Thyroid gland (tissue), 4 donors: ENCODE measurements at places on chromosomes 2 and 18. TPM values are rescaled to one million over a fixed set of nuclear protein-coding genes. Genes with fewer than 3 reads are reported as not detected.
A peak's percentile ranks its signal among the peaks of the same experiment; 100 is the strongest.

CCBE1 gene
- 1.2 TPM for total RNA-seq

GRCh38 chr2:134231301-134231964 is 22.4 kb upstream of the MGAT5 start:
- no peak for DNase-seq

FAM124B gene
- 1.1 TPM for total RNA-seq

DNA sequence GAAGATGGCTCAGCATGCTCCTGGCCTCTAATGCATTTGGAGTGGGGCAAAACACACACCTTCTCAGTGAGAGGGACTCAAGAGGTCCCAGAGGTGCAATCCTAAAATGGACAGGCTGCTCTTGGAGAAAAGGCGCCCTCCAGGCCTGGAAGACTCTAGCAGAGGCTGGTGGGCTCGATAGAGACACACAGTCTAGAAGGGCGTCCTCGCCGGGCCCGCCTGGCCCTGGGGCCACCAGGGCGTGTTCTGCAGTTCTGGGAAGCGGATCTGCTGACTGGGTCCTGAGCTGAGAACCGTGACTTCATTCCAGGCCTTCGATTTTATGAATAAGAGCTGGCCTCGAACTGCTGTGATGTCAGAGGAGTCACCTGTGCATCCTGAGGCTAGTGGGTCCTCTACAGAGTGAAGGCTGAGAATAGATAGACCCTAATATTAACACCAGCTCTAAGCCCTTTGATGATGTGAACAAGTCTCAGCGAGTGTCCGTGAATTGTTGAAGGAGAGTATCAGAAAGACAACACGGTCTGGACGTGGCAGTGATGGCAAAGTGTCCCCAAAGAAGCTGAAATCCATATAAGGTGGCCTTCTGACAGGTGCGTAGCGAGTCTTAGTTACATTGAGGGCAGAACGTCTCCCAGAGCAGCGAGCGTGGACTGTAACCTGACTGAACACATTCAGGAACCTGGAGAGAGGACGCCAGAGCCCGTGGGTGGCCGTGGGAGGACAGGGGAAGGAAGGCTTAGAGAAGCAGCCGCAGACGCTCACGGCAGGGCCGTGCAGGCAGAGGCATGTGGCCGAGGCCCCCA is 136.9 kb downstream of the PTGR3 start:
- DNase-seq = no peak

DNA sequence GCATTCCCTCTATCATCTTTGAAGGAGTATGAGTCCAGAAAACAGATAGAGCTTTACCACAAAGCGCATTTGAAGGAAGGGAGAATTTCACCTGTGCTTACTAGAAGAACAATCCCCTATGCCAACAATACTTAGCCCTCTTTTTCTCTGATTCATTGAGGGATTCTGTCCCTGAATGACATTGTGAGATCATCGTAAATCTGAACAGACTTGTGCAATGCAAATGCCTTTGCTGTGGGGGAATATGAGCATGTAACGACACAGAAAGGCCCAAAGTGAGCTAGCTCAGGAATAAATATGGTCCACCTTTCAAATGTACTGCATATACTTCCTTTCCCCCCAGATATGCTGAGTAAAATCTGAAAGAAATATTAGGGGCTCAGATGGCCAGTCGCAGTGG is 67.6 kb downstream of the SCN1A start:
- DNase-seq = no peak

- peak; percentile 25 for DNase-seq
These were observed 16.0 kb downstream of the PDCD1 start for GRCh38 chr2:241842620-241843211.

- no peak for DNase-seq
These were observed 22.8 kb downstream of the SPTBN1 start for GRCh38 chr2:54478899-54479298.

GRCh38 chr2:64063924-64064331 is 44.7 kb upstream of the VPS54 start:
- DNase-seq = no peak

DNA sequence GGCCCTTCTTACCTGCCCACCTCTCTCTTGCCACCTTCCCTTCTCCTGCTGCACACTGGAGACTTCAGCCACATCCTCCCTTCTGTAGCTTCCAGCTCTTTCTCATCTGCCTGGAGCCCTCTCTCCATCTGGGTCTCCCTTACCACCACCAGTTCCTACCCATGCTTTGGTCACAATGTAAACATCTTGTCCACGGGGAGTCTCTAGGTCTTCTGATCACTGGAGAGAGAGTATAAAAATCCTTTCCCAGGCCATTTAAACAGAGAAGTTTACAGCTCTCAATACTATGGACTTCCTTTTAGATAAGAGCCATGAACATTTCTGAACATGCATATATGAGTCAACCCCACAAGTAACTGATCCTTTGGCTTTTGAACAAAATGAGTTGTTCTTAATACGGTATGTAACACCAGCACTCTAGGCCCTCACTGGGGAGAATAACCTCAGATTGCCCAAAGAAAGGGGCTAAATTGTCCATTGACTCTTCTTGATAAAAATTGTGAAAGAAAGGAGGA is 5.8 kb downstream of the ARHGAP25 start:
- no peak for DNase-seq

GRCh38 chr2:112798979-112799975 is 15.0 kb upstream of the IL1A start:
- no peak for DNase-seq

- DNase-seq = peak; percentile 92
These were observed 110.8 kb upstream of the OTOS start for GRCh38 chr2:240250985-240251847.

PPIL3 gene
- 30.3 TPM for total RNA-seq

- DNase-seq = no peak
These were observed 5.2 kb upstream of the GPD2 start for GRCh38 chr2:156430980-156431358.

DNA sequence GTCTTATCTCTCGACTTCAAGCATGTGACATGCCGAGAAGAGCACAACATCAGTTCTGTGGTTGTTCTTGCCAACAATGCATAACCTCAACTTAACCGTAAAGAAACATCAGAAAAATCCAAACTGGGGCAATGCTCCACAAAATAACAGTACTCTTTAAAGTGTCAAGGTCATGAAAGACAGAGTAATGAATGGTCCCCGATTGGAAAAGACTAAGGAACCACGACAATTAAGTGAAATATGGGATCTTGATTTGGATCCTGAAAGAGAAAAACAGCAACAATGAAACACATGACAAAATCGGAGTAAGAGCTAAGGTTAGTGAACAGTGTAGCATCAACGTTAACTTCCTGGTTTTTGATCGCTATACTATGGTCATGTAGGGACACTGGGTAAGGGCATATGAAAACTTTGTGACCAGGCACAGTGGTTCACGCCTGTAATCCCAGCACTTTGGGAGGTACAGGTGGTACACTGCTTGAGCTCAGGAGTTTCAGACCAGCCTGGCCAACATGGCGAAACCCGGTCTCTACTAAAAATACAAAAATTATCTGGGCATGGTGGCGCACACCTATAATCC is 55.2 kb downstream of the UNC50 start:
- no peak for DNase-seq

GRCh38 chr2:205060269-205060668 is 515.0 kb downstream of the PARD3B start:
- no peak for DNase-seq

DNA sequence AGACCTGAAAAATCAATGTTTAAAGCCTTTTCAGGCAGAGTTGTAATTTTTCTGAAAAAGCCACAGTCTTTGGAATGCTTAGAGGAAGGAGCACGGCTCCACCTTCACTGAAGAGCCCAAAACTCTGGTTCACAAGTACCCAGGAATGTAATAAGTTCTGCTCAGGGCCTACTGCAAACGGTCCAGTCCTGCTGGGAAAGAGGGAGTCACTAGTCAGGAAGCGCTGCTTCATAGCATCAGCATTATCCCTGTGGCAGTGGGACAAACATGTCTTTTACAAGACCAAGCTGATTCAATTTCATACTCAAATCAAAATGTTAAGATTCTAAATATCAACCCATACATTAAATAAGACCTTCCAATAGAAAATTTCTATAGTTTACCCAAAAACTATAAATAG is 152.9 kb upstream of the PGAP1 start:
- no peak for DNase-seq

GRCh38 chr2:80687524-80687923 is 383.0 kb upstream of the LRRTM1 start:
- DNase-seq = no peak

DNA sequence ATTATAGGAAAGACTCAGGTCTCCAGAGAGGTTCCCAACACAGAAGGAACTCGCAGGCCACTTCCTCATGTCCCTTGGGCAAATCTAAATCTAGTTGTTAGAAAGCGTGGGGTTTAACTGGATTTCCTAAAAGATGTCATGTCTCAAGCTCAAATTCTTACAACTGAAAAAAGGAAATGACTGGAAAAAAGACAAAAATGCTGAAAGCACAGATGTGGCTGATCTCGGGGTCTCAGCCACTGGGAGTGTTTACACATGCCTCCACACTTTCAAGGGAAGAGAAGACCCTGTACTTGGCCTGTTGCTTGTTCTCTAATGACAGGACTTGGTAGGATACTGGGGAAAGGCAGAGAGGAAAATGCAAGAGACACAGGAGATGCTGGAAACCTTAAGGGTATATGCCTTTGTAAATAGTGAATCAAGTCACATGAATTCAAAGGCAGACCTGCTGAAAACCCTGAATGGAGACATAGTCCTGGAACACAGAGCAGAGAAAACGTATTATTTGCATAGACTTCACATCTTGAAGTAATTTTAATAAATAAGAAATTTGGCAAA is 160.9 kb upstream of the MEIS1 start:
- no peak for DNase-seq

CROCC2 gene
- not detected for total RNA-seq

DNA sequence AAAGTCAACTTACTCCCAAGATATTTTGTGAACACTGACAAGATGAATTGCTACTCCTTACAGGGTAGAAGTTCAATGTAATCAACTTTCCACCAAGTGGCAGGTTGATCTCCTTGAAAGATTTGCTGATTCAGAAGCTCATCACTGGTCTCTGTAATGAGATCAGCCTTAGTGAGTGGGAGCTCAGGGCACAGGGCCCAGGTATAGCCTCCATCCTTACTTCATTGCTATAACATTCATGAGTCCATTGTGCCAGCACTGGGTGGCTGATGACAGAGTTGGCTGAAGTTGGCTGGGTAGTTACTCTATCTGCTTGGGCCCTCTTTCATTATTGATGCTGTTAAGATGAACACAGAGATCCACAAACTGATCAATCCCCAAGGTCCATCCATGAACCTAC is 379.0 kb downstream of the IRS1 start:
- DNase-seq = no peak

AUP1 gene
- 120 TPM for total RNA-seq

- DNase-seq = no peak
These were observed 92.5 kb downstream of the SRBD1 start for GRCh38 chr2:45518546-45518945.

IL37 gene
- not detected for total RNA-seq

- DNase-seq = no peak
These were observed 203.7 kb upstream of the ZNF804A start for GRCh38 chr2:184394642-184395041.

- DNase-seq = no peak
These were observed 226.9 kb downstream of the VAPA start for GRCh38 chr18:10140461-10141282.

- no peak for DNase-seq
These were observed 53.0 kb downstream of the ASXL2 start for GRCh38 chr2:25825238-25825637.

RBKS gene
- 10.6 TPM for total RNA-seq
